ENCODE measurements at places on chromosomes 1 and 21.

DNA sequence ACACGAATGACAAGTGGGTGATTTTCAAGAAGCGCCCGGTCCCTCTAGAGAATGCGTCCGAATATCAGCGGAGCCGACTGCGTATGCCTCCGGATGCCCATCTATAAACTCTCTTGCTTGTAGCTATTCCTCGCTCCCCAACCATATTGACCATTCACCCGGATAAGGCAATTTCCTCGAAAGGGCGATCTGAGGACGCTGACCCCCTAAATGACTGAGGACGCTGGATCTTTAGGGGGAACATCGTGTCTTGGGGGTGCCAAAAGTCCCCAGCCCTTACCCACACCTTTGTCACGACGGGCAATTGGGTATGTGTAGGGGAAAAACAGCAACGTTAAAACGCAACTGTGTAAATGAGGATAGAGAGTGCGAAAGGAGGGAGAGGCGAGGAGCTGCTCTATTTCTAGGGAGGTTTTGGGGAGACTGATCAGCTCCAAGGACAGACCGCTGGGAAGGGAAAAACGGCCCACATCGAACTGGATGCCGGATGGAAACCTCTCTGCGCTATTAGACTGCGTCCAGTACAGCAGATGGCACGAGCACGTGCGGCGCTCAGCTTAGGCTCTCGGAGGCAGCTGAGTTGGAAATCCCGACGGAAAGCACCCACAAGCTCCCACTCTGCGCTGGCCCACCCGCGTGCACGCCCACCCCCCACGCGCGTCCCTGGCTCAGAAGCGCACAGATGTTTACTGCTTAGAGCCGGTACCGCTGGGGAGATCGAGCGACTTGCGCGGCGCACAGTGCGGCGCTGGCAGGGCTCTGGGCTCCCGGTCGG, 2.9 kb upstream of the PRRX1 start:
- DNase-seq: no peak

- DNase-seq: no peak
Measured at GRCh38 chr1:58997637-58998036, 213.8 kb upstream of the JUN start.

GRCh38 chr1:160997323-160998038, 23.5 kb downstream of the F11R start:
- DNase-seq: peak; percentile 11

DNA sequence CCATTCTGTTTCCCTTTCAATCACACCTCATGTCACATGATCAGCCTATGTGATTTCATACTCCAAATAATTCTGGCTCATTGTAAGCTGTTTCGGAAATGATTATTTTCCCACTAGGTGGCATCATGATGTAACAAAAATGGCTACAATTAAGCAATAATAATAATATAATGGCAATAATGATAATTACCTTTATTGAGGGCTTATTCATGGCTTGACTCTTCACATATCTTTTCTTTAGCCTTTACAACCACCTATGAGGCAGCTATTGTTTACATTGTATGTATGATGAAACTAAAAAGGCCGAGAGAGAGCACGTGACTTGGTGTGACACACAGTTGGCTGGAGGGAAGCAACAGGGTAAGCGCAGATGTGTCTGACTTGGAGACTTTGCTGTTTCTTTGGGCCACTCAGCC, 12.5 kb upstream of the KPRP start:
- DNase-seq: no peak

DNA sequence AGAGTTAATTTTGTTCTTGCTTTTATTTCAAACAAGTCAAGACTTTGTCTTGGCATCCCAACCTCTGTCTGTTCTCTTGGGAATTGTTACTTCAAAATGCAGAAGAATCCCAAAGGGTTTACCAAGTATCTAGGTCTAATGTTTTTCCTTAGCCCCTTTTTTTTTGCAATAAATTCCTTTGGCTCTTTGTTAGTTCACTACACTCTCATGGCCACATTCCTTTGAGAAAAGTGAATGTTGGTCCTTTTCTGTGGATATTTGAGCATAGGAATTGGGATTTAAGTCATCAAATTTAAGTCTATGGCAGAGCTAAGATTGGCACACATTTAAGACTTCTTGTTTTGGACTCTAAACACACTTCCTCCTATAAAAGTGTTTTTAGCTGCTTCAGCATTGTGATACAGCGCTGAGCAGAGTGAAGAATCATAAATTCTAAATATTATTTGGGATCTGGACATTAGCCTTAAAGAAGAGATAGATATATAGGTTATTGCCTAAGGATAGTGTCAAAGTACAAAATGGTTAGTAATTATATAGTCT, 1.9 kb downstream of the BTF3L4 start:
- DNase-seq: no peak

DNA sequence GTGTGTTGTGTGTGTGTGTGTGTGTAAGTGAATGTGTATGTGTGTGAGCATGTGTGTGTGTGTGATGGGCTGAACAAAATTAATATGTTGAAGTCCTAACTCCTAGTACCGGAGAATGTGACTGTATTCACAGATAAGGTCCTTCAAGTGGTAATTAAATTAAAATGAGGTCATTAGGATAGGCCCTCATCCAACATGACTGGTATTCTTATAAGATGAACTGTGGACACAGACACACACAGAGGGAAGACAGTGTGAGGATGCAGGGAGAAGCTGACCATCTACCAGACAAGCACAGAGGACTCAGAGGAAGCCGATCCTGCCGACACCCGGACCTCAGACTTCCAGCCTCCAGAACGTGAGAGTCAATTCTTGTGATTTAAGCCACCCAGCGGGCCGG, 91.2 kb upstream of the PGBD5 start:
- DNase-seq: no peak

DNA sequence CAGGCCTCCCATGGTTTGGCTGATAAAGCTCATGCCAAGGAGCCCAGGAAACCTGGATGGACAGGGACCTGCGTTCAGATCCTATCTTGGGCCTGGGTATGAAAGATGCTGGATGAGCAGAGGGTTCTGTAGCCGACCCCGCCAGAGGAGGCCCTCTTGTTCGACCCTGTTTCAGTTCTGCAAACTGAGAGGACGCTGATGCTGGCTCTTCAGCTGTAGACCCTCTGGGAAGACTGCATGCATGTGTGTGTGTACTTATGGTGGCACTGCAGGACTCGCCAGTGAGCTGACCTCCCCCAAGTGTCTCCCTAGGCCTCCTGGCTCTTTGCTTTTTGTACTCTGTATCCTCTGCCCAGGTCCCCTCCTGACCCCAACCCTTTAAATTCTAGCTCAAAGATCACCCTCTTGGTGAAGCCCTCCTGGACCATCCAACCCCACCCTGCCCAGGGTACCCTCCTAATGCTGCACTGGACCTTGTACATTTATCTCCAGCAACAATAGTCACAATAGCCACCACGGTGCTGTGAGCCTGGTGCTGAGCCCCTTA, 1.6 kb downstream of the EPS8L3 start:
- DNase-seq: no peak

DNA sequence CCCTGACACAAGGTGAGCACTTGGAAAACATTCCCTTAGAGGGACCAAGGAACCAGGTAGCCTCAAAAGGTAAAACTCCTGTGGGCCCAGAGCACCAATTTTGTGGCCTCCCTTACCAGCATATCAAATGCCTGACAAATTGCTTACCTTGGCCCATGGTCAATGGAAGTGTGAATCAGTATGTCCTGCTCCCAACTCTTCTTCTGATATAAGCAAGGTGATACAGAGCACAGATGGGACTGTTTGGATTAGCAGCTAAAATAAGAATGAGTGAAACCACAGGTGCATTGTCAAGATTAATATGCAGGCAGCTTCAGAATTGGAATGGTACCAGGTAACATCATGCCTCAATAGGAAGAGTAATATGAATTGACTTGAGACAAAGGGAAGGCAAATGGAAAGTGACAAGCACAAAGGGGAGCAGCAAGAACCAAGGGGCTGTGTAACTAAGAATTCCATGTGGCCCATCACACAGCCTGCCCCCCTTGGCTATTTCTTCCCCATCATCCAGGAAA, 156.8 kb upstream of the KCND3 start:
- DNase-seq: no peak

DNA sequence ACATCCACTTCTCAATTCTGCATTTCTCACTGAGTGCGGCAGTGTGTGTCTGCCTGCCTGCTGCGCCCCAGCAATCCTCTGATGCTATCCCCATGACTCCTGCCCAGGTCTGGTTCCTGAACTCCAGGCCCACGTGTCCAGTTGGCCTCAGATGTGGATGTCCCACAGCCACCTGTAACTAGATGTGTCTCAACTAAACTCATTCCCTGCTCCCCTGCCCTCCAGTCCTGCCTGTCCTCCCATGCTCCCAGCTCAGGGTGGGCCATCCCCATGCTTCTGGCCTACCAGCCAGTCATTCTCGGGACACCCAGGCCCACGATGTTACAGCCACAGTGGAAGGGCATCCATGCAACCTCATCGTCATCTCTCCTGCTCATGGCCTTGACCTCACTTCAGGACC, 76.8 kb downstream of the STUM start:
- no peak for DNase-seq

- DNase-seq: peak; percentile 16
Measured at GRCh38 chr1:156926175-156926574, 5.7 kb downstream of the LRRC71 start.

DNA sequence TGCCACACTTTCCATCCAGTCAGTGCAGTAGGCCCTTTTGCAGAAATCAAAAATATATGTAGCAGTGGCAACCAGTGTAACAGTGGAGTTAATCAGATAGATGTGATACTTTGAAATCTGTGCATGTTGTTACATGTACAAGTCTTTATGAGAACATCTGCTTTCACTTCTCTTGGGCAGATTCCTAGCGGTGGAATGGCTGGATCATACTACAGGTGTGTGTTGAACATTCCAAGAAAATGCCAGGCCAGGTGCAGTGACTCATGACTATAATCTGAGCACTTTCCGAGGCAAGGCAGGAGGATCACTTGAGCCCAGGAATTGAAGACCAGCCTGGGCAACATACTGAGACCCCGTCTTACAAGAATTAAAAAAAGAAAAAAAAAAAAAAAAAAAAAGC, 55.3 kb downstream of the GNB1 start:
- DNase-seq: no peak

GRCh38 chr1:44621841-44622286, 52.4 kb downstream of the TMEM53 start:
- no peak for DNase-seq

- no peak for DNase-seq
Measured at GRCh38 chr1:32876341-32877210, 5.9 kb upstream of the FNDC5 start.

GRCh38 chr1:160541622-160542302, 18.7 kb upstream of the SLAMF6 start:
- DNase-seq: no peak

DNA sequence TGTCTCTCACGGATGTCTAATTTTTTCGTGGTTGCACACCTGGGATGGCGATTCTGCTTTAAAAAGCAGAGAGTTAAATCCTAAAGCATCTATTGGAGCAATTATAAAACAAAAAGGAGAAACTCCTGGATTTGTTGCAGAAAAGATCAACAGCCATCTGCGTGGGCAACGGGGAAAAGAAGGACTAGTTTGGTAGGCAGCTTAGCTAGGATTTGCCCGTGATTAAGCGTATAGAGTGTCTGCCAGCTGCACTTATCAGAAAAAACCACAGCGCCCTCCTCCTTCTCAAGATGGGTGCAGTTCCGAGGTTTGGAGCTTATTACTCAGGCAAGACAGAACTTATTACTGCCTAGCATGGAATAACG, 526 bp upstream of the SLC25A24 start:
- DNase-seq: peak; percentile 82

GRCh38 chr1:902802-903201, 20.9 kb upstream of the SAMD11 start:
- no peak for DNase-seq

GRCh38 chr1:40773748-40774265, 9.8 kb upstream of the KCNQ4 start:
- DNase-seq: no peak

- no peak for DNase-seq
Measured at GRCh38 chr1:208212893-208213292, 31.3 kb downstream of the PLXNA2 start.

GRCh38 chr1:234765672-234766071, 155.7 kb upstream of the IRF2BP2 start:
- no peak for DNase-seq

DNA sequence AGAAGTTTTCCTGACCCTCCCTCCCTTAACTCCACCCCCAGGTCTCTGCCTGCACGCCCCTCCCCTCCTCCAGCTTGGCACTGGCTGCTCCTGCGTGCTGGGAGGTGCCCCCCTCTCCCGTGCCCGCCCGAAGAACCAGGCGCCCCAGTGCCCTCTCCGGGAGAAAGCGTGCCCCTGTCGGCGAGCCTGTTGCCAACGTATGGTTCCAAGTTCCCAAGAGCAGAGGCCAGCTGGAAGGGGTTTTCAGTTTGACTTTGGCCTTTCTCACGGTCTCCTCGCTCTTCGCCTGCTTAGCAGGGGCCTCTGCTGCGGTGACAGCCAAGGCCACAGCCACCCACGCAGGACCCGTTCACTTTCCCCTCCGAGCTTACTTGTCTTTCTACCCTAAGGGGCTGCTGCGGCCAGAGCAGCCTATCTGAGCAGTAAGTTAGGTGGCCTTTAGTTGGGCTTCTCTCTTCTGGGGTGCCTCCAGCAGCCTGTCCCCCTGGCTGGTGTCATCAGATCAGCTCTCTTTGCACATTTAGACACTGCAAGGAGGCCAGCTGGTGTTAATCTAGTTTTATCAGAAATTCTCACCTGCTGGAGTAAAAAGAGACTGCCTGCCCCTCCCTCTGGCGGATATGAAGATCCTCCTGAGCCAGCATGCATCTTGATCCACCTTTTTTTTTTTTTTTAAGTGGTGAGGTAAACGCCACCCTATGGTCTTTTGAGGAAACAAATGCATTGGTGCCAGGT, 1.5 kb downstream of the STUM start:
- DNase-seq: no peak

DNA sequence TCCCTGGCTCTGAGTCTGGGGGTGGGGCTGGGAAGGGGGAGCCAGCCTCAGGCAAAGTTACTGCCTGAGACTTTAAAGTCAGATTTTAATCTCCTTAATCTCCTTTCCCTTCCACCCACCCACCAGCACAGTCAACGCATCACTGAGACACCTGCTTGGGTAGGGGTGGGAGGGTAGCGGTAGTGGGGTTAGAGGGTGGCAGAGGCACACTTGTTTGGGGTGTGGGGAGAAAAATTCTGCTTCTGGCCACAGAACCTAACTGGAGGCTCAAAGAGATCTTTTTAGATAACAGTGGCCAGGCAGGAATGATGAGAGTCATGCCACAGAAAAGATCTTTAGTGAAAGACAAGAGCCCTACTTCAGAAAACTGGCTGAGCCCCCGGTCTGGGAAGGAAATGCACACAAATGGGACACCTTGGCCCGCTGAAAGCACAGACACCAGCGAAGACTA, 44.1 kb downstream of the CD247 start:
- DNase-seq: no peak

DNA sequence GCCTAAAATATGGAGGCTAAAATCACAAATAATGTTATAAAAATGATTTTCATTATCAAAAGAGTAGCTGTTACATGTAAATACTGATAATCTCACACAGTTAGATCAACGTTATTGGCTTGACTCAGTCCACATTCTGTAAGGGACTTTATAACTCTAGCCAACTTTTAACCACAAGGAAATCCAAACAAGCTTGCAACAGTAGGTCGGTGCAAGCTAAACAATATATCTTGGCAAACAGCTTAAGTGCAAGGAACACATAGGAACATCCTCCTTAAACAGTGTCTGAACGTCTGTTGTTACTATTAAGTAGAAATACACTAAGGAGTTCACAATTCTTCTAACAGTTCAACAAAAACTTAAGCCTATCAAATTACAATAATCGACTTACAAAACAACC, 126.7 kb downstream of the EIF4G3 start:
- no peak for DNase-seq

GRCh38 chr1:227486559-227486958, 76.8 kb upstream of the ZNF678 start:
- DNase-seq: no peak
